Activated CD8-positive, alpha-beta memory T cell treated with anti-CD3 and anti-CD28 coated beads for 1 hour (primary cell): ENCODE measurements at places on chromosomes 5 and 9.

DNA sequence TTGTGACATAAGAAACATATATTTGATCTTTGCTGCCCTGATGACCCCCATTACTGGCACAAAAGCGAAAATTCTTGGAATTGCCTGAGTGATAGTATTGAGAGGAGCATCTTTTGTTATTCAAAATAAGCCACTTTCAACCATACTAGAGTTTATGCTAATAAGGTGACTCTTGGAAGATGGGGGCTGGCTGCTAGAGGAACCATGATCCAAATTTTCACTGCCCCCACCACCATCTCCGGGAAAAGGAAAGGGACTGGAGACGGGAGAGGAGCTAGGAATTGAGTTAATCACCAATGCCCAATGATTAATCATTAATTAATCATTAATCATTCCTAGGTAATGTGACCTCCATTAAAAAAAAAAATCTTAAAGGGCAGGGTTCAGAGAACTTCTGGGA lies 25.6 kb downstream of the FBXW11 start:
- no peak for DNase-seq

DNA sequence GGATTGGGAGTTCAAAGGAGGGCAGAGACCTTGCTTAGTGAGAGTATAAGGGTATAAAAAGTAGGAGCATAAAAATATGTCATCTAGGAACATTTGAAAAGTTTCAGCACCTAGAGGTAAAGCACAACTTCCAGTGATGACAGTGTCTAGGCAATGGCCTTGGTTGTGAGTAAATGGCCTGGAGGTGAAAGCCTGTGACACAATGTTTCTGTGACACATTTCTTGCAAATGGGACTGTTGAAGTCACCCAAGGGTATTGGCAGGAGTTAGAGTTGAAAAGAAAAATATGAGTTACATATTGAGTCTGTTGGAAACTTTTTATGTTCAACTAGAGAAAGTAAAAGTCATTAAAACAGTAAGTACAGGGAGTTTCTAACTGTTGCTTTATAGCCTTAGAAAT lies 14.8 kb downstream of the C5orf47 start:
- DNase-seq = no peak

- DNase-seq = no peak
Observed at GRCh38 chr9:129330711-129331492, 152.8 kb upstream of the IER5L start.

DNA sequence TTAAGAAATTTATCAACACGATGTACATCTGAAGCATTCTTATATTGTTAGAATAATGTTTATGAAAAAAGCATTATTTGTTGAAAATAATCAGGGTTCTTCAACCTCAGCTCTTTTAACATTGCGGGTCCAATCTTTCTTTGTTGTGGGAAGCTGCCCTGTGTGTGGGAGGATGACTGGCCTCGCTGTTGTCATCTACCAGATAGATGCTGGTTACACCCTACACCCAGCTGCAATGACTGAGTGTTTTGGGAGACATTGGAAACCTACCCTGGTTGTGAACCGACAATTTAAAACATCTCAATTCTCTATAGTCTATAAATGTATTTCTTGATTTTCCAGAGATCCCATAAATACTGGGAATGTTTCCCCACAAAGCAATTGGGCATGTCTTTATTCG lies 794.2 kb upstream of the CDH10 start:
- DNase-seq = no peak

- DNase-seq = no peak
Observed at GRCh38 chr5:177496727-177497291, 595 bp downstream of the PDLIM7 start.

GRCh38 chr5:8628521-8628920 lies 759.6 kb downstream of the MTRR start:
- no peak for DNase-seq

- no peak for DNase-seq
Observed at GRCh38 chr9:93475856-93476255, 22.5 kb upstream of the FAM120AOS start.

DNA sequence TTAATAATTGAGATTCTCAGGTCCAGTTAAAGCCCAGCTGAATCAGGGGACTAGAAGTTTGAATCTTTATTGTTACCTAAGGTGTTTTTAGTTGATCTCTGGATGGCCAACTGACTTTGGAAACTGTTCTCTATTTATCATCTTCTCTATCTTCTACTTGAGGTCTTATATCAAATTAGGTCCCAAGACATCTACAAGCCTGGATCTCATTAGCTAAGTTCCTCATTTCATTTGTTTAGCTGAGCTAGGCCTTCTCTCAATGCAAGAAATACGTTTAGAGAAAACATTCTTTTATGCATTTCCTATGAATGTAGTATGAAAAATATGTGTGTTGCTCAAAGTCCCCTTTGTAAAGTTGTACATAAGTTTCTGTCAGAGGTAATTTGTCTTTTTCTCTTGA lies 196.6 kb downstream of the PTTG1 start:
- DNase-seq = no peak
